T-helper 2 cell (primary cell): ENCODE measurements at places on chromosomes 1 and 21.

- no peak for DNase-seq
These were observed 27.6 kb upstream of the SDHB start for GRCh38 chr1:17081439-17081838.

DNA sequence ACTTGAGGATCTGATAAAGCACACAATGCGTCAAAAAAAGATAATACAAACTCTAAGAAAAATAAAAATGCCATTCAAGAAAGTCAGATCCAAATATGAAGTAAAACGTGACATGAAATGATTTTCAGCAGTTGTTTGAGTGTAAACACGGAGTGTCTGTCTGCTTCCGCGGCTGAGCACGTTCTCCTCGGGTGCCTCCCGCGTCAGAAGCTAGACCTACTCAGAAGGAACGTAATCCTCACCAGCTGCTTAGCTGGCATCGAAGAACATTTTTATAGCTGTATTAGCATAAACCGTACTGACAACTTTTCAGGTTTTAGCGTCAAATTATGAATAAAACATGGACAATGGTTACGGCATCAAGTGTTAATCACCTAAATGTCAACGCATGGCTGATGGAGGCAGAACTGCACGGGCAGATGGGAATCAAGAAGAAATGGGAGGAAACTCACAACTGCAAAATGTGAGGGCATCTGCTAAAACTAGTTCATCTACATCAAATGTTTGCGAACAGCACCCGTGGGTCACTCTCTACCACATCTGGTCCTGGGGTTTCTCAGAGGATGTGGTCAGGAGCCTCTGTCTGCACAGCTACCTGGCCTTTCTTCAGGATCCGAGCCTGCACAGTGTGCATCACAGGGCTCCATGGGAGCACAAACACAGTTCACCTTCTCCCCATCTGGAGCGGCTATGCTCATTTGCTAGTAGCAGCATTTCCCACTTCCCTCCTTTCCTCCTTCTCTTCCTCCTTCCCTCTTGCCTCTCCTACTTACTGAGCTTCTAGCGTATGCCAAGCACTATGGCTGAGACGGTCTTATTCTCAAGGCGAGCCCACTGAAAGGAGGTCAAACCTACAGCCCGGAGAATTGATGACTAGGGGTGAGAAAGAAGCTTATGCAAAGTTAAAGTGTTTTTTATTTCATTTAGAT lies 40.0 kb downstream of the RCAN1 start:
- DNase-seq = no peak

GRCh38 chr1:19123837-19124236 lies 86.2 kb downstream of the UBR4 start:
- DNase-seq = no peak

DNA sequence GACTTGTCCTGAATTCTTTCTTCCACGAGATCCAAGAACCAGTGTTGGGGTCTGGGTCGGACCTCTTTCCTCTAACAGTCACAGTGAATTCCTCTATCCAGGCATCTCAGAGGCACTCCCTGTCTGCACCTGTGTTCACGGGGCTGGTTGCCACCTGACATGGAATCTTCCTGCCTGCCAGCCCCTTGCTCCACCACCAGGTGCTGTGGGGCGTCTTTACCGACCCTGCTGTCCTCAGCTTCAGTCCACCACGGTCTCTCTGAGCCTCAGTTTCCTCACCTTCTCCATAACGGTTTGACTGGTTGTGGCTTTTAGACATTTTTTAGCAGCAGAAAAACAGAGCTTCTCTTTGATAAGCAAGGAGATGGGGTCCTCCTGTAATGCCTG lies 62.7 kb downstream of the SDC3 start:
- no peak for DNase-seq

- no peak for DNase-seq
These were observed 168.0 kb upstream of the NR5A2 start for GRCh38 chr1:199859491-199859933.

DNA sequence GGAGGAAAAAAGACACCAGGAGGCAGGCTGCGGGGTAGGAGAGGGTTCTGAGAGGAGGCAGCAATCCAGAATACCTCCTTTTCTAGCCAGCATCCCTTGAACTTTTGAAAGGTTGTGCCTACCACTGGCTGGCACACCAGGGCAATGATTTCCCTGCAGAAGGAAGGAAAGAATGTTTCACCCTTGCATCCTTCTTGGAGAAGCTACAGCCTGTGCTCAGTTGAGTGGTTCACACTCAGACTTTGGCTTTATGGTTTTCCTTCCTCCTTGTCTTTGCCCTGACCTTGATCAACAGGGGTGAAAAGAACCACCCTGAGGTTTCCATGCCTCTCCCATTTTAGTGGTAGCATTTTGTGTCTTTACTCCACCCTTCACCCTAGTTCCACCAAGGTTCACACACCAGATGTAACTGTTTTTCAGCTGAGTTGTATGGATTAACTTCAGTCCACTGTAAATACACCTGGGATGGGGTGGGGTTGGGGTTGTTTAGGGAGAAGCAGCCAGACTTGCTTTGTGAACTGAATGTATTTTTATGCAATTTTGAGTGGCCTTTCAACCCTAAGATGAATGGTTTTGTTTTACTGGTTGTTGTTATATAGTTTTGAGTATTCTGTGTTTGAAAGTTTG lies 122.3 kb downstream of the SYT2 start:
- no peak for DNase-seq

DNA sequence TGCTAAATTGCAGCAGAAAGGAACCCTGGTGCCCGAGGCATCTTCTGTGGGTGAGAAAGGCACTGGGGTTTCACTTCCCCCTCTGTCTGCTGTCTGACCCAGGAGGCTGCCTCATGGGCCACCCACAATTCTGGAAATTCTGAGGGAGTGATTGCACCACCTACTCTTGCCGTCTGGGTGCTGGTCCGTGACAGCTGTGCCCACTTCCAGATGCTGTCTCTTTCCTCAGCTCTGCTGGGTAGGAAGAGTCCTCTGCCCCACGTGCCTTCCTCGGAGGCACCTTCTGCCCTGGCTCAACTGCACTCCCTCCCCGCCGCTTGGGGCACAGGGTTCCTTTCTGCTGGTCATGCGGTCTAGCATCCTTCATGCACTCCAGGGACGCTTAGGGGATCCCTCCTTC lies 96.3 kb downstream of the ARHGEF10L start:
- no peak for DNase-seq

- no peak for DNase-seq
These were observed 11.7 kb downstream of the COL18A1 start for GRCh38 chr21:45416620-45417019.

DNA sequence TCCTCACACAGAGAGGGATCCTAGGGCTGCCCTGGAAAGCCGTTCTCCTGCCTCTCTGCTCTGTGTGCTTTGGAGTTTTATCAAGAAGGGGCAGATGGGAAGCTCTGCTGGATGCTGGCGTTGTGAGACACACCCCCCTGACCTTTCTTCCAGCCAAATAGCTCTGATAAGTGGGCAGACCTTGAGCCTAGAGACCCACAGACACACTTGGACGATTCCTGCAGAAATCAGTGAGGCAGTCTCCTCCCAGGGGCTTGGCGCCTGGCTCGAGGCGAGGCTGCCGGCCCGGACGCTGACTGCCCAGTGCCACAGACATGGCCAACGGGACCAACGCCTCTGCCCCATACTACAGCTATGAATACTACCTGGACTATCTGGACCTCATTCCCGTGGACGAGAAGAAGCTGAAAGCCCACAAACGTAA lies at the start of gene MRAP:
TSS of gene MRAP (plus strand) at position 198 of the 424 bp plus-strand sequence. CDS start at position 315, 117 bp downstream.
- no peak for DNase-seq

GRCh38 chr1:151705753-151706463 lies 10.7 kb downstream of the CELF3 start:
- no peak for DNase-seq

DNA sequence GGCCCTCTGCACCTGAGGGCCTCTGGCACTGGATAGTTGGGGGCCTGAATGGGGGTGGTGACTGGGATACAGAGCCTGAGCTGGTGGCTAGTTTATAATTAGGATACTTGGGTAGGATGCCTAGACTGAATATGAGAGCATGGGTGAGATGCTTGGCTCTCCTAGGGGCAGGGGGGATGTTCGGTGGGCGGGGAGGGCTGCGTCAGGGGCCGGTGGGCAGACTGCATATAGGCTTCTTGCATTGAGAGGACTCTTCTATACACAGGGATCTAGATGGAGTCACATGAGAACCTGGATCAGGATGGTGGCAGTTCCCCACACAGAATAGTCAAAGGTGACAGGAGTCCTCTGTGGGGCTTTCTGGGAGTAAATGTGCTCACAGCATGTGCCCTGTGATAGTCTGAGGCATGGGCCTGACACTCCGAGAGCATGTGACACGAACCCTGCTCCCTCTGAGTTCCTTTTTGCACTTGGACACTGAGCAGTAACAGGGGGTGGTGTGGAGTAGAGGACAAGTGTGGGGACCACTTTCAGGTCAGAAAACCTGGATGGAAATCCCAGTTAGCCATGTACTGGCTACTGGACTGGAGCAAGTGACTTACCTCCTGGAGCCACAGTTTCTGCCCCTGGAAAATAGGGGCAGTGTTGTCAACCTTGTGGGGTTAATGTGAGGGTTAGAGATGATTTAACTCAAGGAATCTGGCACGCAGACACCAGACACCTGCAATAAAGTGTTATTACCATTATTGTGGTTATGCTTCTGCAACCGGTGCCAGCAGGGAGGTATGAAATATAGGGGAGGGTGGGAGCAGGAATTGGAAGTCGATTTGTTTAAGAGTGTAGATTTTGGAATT lies 2.2 kb downstream of the MAP7D1 start:
- DNase-seq = no peak

- DNase-seq = no peak
These were observed 112.5 kb downstream of the IFI44 start for GRCh38 chr1:78762113-78762512.

- DNase-seq = no peak
These were observed 103.5 kb downstream of the RPE65 start for GRCh38 chr1:68346188-68346808.

GRCh38 chr1:110265186-110265585 lies 55.1 kb downstream of the KCNC4 start:
- no peak for DNase-seq

DNA sequence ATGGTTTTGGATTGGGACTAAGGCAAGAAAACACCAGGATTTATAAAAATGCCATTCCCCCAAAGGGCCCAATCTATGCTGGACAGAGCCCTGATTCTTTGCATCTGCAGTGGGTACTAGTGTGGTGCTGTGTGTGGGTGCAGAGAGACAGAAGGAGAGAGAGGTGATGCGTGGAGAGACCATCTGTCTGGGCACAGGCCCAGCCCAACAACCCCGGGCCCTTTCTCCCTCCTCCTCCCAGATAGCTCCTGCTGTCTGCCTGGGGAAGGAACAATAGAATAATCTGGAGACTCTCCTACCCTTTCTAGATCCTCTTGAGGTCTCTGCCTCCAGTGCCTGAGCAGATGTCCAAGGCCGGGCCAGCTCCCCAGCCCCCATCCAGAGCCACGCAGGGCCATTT lies 15.1 kb downstream of the KIAA1614 start:
- no peak for DNase-seq

- DNase-seq = no peak
These were observed 39.9 kb upstream of the SLC19A1 start for GRCh38 chr21:45582128-45582527.

DNA sequence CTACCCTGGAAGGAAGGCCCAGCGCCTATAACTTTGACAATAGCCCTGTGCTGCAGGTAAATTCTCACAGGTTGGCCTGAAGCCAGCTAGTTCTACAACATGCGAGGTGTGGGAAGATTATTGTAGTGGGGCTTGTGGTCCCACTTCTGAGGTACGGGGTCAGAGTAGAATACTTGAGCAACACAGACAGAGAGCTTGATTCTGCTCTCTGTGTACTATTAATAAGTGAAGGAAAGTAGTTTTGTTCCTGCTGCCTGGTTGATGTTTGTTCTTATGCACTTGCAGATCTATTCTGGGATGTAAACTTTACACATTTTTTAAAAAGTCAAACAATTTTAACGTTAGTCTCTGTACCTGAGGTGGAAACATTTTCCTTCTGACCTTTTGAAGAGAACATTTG lies 80.4 kb downstream of the LAMC1 start:
- DNase-seq = no peak

- DNase-seq = no peak
These were observed 8.6 kb upstream of the SPSB1 start for GRCh38 chr1:9284061-9284460.

- no peak for DNase-seq
These were observed 75.7 kb upstream of the PGBD5 start for GRCh38 chr1:230501849-230502248.
